Gastroesophageal sphincter (tissue), 4 donors: ENCODE measurements at places on chromosomes 13 and 19.
A peak's percentile ranks its signal among the peaks of the same experiment; 100 is the strongest.

DNA sequence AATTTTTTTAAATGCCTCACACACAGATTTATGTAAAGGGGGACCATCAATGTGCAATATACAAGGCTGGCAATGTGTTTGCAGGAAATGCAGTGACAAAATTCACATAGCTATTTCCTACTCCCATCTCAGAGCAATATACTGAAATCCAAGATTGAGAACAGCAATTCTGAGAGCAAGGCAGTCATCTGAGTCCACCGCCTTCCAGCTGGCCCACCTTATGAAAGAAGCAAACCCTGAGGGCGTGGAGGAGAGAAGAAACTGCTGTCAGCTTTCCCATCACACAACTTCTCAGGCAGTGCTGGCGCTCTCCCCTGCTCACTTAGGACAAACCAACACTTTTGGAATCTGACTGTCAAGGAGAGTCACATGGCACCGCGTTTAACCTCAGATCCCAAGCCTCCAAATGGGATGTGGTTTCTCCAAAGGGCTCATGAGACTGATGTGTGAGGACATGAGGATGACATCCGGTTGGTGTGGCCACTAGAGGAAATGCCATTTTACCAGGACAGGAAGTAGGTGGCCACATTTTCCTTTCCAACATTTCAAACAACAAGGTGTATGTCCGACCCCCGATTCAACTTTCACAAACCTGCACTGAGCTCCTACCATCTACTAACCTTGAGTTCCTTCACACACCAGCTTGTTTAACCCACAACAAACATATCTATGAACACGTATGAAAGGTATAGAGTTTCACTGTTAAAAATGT lies 3.7 kb upstream of the DOCK9 start:
- no peak for ATAC-seq

- ATAC-seq: peak; percentile 61
Observed at GRCh38 chr19:44753932-44754749, 5.6 kb downstream of the BCL3 start.

DNA sequence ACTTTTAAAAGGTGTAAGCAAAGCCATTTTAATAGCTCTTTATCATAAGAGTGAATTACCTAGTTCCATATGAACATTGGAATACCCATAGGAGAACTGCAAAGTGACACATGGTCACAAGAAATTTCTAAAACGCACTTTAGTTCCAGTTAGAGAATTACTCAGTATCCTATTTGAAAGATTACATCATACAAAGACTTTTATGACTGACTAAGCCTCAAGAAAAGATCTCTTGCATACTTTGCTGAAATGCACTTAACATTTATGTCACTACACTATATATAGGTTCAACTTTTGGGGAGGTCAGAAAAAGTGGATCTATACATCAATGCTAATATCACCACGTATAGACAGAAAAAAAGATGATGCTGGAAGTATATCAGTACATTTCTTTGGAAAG lies 7.1 kb downstream of the PCDH9 start:
- ATAC-seq: no peak

DNA sequence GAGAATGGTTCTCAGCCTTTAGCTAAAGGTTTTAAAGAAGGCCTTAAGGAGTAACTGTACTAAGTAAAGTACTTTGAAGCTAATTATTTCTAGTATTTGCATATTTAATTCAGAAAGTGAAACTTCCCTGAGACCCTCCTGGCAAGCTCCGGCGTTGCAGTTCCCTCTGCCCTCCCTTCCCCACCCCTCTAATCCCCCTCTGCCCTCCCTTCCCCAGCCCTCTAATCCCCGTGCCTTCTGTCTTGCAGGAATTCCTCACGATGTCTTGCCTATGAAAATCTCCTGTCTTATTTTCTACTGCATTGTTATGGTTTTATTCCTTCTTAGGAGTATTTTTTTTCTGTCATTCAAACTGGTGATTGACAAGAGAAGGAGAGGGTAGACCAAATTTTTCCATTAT lies 236.9 kb downstream of the COL4A1 start:
- ATAC-seq: no peak

- ATAC-seq: no peak
Observed at GRCh38 chr19:21604351-21604926, 99.0 kb downstream of the ZNF429 start.

- no peak for ATAC-seq
Observed at GRCh38 chr13:108375772-108376171, 106.3 kb downstream of the TNFSF13B start.

DNA sequence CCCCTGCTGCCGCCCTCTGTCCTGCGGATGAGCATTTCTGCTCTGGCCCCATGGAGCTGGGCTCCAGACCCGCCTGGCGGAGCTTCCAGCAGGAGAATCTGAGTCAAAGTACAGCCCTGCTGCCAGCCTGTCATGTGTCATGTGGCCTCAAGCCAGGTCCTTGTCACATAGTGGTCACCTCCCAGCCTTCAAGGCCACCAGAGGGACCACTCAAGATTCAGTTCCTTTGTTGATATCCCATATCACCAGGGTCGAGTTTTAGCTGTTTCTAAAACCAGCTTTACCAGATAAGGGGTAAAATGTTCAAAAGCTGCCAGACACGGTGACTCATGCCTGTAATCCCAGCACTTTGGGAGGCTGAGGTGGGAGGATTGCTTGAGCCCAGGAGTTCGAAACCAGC lies 13.4 kb downstream of the THOP1 start:
- no peak for ATAC-seq

- ATAC-seq: no peak
Observed at GRCh38 chr19:53881482-53882390, at the start of gene PRKCG. PRKCG (plus strand) TSS chr19:53882197; CDS start chr19:53882495, 298 bp downstream.

DNA sequence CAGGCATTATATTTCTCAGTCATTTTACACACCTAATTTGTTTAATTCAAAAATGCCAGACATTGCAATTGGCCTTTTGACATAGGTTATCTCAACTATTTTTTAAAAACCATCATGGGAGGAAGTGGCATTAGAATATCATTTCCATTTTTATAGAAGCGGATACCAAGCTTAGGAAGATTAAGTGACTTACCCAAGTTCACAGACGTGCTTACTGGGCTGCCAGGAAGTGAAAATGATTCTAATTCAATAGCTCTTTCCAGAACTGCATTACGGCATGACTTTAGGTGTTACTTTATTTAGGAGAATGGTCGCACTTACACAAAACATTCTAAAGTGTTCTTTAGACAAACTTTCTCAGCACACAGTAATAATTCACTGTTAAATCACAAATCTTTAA lies 231.9 kb downstream of the KLF12 start:
- ATAC-seq: no peak

GRCh38 chr13:113491418-113491883 lies 940 bp upstream of the DCUN1D2 start:
- ATAC-seq: no peak

GRCh38 chr13:37427843-37428494 lies 170.6 kb downstream of the POSTN start:
- ATAC-seq: no peak

DNA sequence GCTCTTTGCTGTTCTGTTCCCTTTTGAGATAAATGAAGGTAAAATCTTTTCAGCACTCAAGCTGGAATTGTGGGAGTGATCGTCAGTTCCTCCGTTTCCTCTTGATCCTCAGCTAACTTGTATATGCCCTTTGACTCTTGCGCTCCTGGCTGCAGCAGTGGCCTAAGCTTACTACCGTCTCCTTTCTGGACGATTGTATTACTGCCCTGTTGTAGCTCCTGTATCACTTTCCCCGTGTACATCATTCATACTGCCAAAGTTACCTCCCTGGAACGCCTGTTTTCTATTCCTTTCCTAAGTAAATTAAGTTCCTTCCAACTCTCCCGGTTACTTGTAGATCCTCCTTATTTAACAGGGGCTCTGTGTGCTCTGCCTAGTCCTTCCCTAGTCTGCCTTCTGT lies 36.9 kb downstream of the WASF3 start:
- ATAC-seq: no peak

- ATAC-seq: no peak
Observed at GRCh38 chr13:55160867-55161266, 1979.9 kb upstream of the PRR20A start.

GRCh38 chr19:6737873-6738786 lies 750 bp upstream of the GPR108 start:
- peak; percentile 19 for ATAC-seq

- ATAC-seq: peak; percentile 88
Observed at GRCh38 chr19:55353803-55354697, 469 bp downstream of the COX6B2 start.

- ATAC-seq: no peak
Observed at GRCh38 chr19:47110521-47111005, 3.0 kb downstream of the ZC3H4 start.

DNA sequence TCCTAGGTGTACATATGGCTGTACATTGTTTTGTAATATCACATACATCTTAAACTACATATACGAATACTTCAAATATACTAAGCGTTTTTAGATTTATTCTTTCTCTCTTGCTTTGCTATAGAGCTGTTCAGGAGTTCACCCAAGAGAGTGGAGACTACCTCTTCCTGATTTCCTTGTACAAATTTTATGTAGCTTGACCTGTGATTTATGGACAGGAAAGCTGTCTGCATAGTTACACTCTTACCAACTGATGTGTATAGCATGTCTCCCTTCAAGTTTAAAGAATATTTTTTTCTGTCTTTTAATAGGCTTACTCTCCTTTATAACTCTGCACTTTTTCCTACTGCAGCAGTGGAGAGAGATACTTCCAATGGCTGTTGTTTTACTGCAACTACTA lies 428.7 kb downstream of the NDFIP2 start:
- no peak for ATAC-seq

- ATAC-seq: no peak
Observed at GRCh38 chr13:19695829-19696228, 62.4 kb downstream of the MPHOSPH8 start.

DNA sequence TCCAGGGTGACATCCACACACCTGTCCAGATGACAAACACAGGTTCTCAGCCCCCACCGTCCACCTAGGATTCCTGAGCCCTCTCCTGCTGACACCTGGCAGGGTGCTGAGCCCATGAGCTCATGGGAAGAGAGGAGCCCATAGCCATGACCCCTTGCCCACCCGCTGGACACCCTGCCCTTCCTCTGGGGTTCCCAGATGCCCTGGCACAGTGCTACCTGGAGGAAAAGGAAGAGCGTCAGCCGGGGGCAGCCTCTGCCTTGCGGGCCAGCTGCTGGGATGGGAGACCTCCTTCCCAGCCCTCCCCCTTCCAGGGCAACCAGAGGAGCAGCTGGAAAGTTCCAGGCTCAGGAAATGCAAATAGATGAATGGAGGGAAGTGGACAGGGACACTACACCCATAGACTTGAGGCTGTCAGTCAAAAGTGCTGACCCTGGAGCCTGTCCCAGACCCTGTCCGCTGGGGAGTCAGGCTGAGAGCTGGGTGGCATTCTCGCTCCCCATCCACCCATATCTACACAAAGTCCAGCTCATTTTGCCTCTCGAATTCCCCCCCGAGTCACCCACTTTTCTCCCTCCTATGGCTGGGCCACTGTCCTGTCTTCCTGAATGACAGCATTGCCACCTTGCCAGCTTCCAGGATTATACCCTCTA lies 12.3 kb upstream of the ARHGEF18 start:
- ATAC-seq: no peak

DNA sequence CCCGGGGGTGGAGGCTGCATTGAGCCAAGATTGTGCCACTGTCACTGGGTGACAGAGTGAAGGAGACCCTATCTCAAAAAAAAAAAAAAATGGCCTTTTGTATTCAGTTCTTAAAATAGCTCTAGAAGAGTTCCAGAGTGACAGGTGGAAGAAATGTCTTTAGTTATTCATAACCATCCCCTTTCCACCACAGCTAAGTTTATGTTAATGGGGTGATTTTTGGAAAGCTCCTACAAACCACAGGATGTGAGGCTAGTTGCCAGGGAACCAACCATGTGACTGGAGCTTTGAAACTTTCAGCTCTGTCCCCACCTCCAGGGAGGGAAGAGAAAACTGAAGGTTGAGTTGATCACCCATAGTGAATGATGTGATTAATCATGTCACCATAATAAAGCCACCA lies 6.9 kb downstream of the ZNF490 start:
- no peak for ATAC-seq

DNA sequence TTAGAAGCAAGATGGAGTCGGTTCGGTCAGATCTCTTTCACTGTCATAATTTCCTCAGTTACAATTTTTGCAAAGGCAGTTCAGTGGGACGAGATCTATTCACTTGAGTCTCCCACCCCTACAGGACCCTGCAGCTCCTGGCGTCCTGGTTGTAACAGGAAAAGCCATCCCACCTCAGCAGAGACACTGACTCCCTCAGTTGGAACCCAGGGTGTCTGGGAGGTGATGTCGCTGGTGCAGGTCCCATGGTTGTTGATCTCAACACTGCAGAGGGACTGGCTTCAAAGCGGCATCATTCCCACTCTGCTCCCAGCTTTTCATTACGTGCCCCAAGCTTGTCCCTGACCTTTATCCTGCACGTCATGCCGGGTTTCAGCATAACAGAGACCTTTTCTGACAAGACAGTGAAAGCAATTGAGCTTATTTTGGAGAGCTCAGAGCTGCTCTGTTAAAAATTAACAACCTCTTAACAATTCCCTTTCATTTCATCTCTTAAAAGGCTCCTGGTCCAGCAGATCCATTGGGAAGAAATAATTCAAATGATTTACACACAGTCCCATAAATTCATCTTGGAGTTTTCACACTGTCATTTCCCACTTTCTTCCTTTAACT lies 17.6 kb upstream of the COG3 start:
- no peak for ATAC-seq

DNA sequence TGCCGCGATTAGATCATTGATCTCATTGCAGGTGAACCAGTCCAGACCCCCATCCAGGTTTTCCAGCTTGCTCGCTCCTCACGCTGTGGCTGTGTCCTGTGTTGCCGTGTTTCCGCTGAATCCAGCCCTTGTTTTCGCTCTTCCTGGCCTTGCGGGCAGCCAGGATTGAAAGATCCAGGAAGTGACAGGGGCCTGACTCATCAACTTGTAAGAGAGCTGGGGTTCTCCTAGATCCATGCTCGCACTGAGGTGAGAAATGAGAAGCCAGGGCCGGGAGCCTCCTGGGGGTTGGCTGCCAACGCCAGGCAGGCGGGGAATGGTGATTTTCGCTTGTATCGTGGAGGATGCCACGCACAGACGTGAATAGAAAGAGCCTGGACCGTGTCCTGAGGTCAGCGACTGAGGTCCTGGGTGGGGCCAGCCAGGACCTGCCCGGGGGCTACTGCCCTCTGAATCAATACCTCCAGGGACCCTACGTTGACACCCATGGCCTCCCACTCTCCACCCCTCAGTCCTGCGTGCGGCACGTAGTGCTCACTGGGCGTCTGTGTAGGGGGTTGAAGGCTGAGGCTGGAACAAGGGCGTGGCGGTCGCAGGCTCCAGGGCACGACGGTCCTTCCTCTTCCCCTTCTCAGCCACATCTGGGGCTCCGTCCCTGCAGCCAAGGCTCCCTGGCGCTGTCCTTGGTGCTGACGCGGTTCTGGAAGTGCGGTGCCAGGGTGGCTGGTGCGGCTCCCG lies 7.3 kb upstream of the PTPRH start:
- peak; percentile 91 for ATAC-seq

GRCh38 chr19:12983542-12984142 lies 11.6 kb upstream of the NFIX start:
- peak; percentile 88 for ATAC-seq
